Epithelial cell of esophagus (primary cell): ENCODE measurements at places on chromosomes 16 and 17.

DNA sequence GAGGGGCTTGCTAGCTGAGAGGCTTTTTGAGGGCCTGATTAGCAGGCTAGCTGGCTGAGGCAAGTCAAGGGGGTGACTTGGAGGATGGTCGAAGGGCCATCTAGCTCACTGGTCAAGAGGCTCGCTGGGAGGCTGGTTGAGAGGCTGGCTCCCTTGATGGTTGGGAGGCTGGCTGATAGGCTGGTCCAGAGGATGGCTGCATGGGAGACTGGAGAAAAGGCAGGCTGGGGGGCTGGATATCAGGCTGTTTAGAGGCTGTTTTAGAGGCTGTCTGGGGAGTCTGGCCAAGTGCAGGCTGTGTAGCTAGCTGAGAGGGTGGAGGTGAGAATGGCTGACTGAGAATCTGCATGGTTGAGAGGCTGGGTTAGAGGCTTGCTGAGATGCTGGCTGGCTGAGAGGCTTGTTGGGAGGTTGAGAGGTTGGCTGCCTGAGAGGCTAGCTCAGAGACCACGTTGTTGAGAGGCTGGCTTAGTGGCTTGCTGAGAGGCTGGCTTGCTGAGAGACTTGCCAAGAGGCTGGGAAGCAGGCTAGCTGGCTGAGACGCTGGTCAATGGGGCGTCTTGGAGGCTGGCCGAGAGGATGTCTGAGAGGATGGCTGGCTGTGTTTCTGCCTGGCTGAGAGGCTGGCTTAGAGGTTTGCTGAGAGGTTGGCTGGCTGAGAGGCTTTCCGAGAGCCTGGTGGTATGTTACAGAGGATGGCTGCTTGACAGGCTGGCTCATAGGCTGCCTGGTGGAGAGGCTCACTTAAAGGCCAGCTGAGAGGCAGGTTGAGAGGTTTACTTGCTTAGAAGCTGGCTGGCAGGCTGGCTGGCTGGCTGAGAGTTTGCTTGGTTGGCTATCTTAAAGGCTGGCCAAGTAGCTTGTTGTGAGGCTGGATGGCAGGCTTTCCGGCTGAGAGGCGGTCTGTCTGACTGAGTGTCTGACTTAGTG lies 36.6 kb upstream of the ACSM2B start:
- no peak for DNase-seq

DNA sequence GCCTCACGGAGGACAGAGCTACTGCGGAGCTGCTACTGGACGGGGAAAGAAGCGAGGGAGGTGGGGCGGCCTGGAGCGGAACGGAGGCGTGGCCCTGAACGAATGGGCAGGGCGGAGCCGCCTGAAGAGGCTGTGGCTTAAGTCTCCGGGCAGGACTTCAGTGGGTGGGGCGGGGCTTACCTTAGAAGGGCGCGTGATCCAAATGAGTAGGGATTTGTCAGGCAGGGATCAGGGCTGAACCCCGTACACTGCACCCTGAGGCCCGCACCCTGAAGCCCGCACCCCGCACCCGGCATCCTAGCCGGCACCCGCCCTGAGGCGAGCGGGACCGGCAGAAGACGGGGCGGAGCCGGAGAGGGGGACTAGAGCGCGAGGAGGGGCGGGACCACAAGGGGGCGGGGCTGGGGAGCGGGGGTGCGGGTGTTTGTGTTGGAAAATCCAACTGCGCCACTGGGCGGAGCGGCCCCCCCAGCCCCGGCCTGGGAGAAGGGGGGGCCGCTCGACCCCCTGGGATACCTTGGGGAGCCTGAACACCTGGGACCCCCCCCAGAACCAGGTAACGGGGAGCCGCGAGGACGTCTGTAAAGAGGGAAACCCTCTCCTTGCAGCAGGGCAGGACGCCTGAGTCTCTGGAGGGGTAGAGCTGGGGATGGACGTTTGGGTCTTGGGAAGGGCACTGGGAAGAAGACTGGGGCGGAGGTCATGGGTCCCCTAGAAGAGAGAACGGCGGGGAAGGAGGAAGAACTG lies at the start of gene KDM6B:
KDM6B (plus strand) TSS at position 423 of the 747 bp plus-strand sequence. CDS start 11,338 bp downstream, outside the sequence.
- DNase-seq, result peak; percentile 96

DNA sequence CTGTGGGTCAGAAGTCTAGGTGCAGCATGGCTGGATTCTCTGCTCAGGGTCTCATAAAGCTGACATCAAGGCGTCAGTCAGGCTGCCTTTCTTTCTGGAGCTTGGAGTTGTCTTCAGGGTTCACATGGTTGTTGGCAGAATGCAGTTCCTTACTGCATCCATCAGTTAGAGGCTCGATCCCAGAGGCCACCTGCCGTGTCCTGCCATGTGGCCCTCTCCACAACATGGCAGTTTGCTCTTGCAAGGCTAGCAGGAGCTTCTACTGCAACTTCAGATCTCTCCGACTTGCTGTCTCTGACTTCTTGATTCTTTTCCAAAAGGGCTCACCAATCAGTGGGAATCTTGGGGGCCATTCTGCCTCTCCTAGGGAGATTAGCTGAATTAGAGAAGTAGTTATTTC lies 11.9 kb downstream of the PITPNC1 start:
- DNase-seq, result no peak

DNA sequence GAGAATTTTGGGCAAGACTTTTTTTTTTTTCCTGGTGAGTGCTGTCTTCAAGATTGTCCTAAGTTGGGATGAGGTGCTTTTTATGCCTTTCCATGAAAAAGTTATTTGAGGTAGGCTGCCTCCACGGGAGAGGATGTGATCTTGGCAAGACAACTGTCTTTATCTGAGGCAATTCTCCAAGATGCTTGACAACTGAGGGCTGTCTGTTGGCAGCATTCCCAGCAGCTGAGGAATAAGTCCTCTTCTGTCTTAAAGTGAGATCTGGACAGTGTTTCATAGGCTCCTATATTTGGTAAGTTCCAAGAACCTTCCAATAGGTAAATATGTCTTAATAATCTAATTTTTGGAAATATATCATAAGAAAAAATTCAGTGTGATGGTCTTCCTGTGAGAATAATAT lies 662.0 kb downstream of the CDH11 start:
- DNase-seq, result no peak

- no peak for DNase-seq
These were observed 15.6 kb downstream of the SMPD3 start for GRCh38 chr16:68432701-68433100.
